ENCODE measurements at places on chromosomes 12 and 14. TPM values are rescaled to one million over a fixed set of nuclear protein-coding genes. Genes with fewer than 3 reads are reported as not detected.

Gene GPHN
- 12.0 TPM for total RNA-seq

DNA sequence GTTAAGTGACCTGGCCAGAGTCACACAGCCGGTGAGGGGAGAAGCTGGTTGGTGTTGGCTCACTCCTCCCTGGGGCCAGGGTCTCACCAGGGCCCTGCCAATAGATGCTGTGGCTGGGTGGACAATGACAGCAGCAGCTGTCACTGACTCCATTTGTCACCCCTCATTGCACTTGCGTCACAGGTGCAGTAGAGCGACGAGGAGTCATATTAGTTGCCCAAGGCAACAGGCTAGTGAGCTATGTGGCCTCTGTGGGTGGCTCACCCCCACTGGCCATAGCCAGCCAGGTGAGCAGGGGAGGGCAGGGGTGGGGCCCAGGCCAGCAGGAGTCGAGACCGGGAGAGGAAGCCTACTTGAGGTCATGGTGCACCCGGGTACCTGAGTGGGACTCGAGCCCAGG, 9.7 kb downstream of the SLC25A47 start:
- peak; percentile 66 for DNase-seq

- DNase-seq = peak; percentile 13
Measured at GRCh38 chr14:31717294-31718085, 156.3 kb downstream of the NUBPL start.

DNA sequence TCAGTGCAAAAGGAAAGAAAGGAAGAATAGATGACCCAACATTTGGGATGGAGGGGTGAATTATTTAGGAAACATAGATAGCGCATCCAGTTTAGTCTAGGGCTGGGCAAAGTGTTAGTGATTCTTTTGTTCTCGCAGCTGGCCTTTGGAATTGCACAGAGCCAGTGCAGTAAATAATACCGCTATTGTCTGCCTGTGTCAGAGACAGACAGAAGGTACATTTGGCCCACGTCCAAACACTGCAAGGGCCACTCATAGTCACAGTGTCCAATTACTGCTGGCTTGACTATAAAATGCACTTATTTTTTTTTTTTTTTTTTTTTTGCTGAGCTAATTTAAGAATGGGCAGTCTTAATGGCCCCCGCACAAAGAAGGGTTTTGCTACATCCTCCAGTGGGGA, 638.6 kb downstream of the BCL11B start:
- DNase-seq = no peak

Gene PLEKHG7
- 0.17 TPM for total RNA-seq

GRCh38 chr14:52926953-52927352, 23.9 kb downstream of the FERMT2 start:
- DNase-seq = no peak

Gene SERPINA9
- total RNA-seq = not detected

DNA sequence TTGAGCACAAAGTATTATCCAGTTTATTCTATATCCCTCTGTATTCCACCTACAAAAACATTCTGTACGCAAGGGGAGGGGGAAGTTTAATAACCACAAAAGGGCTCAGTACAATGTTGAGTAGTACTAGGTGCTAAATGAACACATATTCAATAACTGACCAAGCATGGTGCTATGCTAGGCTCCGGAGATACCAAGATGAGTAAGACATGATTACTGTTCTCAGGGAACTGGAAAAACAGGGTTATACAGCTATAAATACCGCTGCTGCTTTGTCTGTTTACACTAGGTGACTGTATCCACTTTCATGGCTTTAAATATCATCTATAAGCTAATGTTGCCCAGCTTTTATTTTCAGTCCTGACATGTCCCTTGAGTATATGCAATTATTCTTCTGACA, 135.8 kb downstream of the INSM2 start:
- peak; percentile 52 for DNase-seq

- peak; percentile 46 for DNase-seq
Measured at GRCh38 chr12:109870648-109871047, 9.7 kb downstream of the GLTP start.

GRCh38 chr14:61839507-61839906, 77.3 kb downstream of the SNAPC1 start:
- DNase-seq = no peak

Gene FAM181A
- not detected for total RNA-seq

Gene TTC9
- 4.0 TPM for total RNA-seq

DNA sequence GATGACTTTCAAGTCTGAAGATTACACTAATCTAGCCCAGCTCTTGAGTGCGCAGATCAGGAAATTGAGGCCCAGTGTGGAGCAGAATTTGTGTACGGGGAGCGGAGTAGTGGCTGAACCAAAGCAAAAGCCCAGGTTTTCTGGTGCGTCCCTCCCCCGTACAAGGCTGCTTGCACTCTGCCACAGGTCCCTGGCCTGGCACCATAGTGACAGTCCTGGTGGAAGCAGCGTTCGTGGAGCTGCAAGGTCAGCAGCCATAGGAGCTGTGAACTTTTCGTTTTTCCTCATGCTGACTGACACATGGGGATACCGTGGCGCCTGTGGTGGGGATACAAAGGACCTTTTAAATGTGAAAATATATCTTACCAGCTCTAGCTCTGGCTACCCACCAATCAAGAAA, 1.7 kb downstream of the EVL start:
- DNase-seq = no peak

Gene KLRC1
- total RNA-seq = 0.35 TPM

- peak; percentile 33 for DNase-seq
Measured at GRCh38 chr12:53701518-53702264, 25.6 kb downstream of the CALCOCO1 start.

DNA sequence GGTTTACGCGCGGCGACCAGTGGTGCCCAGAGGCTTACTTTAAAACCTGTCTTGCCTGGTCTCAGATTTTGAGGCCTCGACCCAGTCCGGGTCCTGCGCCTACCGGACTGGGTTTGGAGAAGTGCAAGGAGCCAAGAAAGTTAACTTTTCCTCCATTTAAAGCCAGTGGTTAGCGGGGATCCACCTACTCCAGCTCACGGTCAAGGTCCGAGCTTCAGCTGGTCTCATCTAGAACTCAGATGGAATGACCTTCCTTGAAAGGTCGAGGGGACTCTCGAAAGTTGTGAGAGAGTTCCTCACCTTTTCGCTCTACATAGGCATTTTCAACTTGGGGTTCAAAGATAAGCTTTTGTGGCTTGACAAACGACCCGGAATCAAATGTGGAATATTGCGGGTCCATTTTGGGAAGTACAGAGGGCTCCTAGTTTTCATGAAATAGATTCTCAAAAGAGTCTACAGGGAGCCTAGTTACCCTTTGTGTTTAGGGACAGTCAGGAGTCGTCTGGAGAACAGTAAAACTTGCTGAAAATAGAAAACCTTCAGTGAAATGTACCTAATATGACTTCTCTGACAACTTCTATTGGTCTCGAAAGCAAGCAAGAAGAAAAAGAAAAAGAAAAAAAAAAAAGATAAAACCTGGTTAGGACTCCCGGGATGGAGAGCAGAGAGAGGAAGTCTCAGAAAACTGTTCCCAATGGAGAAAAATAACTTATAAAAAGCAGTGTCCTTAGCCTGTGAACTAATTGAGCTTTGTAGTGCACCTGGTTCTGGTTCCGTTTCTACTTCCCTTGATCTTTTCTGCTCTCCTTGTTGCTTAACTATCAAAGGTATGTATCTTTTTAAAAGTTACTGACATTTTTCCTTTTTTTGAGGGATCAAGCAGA, 1.4 kb downstream of the KCNMB4 start:
- no peak for DNase-seq

DNA sequence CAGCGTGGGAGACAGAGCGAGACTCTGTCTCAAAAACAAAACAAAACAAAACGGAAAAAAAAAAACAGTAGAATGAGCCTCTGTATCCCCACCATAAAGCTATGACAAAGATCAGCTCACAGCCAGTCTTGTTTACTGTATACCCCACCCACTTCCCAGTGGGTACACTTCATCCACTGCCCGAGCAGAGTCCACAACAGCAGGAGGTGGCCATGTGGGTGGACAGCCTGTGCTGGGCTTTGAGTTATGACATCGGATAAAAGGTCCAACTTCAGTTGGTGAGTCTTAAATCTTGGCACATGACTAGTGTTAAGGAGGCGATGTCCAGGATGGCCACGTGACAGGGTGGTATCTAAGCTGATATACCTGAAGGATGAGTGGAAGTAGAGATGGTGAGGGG, 34.8 kb upstream of the MAPKAPK5 start:
- no peak for DNase-seq

Gene KRT6C
- not detected for total RNA-seq

- peak; percentile 31 for DNase-seq
Measured at GRCh38 chr14:57060276-57060955, 208.3 kb downstream of the EXOC5 start.

DNA sequence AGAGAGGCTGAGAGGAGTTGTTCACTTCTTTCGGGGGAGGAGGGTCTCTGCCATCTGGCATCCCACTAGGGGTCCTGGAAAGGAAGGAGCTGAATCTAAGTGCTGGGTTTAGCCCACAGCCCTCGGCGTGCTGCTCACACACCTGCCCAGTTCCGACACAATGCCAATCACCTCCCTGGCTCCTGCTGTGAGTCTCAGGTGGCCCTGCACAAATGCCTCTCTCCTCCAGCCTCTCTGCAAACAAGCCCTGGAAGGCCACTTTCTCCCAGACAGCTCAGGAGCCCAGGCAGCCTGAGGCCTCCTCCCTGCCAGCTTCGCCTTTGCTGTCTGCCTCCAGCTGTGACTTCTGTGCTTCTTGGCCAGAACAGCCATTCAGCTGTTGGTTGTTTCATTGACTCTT, 51.2 kb downstream of the SMIM41 start:
- no peak for DNase-seq

Gene HOXC11
- 0.69 TPM for total RNA-seq

DNA sequence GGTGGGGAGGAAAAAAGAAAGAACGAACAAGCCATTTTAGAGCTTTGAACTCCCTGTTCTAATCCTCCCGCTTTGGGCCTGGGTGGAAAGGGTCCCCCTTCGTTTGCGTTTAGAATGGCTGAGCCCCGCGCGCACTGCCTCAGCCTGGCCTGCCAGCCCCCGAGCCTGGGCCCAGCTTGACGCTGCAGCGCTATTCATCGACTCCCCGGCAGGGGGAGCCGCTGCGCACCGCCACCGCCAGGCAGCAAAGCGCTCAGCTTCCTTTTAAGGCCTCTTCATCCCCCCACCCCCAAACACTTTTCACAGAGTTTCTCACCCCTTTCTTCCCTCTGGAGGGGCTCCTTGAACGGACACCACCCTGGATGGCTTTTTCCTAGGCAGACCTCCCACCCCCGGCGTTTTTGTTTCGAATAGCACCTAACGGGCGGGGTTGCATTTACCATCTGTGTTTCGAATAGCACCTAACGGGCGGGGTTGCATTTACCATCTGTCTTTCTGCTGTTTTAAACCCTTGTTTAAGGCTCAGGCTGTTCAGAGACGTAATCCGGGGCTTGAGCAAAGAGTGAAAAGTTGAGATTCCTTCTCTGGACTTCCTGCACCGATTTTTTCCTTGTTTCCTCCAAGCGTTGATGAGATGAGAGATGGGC, 56.4 kb upstream of the PIWIL1 start:
- no peak for DNase-seq

- peak; percentile 34 for DNase-seq
Measured at GRCh38 chr14:90453401-90453951, 56.6 kb downstream of the CALM1 start.

Gene STAC3
- 1.2 TPM for total RNA-seq

DNA sequence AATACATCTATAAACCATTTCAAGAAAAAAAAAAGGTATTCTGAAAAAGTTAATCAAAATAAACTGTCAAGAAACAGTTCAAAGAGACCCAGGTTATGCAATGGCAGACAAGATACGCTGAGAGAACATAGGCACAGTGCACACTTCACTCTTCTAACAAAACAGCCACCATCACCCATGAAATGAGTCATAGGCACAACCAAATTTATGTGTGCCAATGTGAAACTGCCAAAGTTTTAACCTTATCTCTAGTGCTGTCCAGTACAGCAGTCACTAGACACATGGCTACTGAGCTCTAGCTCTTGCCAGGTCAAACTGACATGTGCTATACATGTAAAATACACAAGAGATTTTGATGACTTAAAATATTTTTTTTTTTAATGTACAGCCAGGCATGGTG, 1.4 kb downstream of the CEP128 start:
- no peak for DNase-seq

DNA sequence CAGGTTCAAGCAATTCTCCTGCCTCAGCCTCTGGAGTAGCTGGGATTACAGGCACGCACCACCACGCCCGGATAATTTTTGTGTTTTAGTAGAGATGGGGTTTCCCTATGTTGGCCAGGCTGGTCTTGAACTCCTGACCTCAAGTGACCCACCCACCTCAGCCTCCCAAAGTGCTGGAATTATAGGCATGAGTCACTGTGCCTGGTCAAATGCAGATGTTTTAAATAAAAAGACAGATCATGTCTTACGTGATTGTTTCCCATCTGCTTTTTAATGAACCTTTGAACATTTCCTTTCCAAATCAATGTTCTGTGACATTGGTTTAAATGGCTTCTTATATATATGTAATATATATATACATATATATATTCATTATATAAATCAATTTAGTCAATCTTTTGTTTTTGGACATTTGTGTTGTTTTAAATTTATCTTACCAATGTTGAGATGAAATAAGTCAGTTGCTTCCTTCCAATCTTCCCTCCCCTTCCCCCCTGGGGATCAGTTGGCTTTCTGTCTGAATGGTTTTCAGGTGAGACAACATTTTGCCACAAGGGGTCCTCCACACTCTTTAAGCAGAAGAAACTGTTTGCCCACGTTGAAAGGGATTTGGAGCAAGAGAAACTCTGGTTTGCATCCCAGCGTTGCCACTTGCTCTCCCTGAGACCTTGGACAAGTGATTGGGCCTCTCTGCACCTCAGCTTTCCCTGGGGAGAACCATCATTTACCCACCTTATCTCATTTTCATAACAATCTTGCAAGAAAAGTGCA, 47.6 kb upstream of the RBM19 start:
- no peak for DNase-seq

Gene TTC7B
- total RNA-seq = 16.7 TPM

Gene TC2N
- 18.4 TPM for total RNA-seq

DNA sequence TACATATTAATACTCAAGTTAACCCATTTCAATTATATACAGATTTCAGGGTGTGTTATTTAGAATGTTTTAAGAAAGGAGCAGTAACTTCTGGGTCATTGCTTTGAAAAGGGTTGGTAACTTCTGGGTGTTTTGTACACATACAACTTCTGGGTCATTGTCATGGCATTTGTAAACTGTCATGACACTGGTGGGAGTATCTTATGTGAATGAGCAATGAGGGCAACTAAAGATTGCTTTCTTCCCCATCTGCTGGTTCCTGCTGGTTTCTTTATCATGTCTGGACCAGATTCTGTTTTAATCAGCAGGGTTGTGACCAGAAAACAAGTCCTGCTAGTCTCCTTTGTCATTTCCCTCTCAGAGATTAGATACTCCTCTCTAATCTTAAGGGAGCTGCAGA, 713.3 kb downstream of the LRFN5 start:
- DNase-seq = no peak

- no peak for DNase-seq
Measured at GRCh38 chr12:28879379-28879778, 269.7 kb upstream of the FAR2 start.

Gene SLC35F4
- total RNA-seq = 0.17 TPM

GRCh38 chr12:737122-737739, 15.1 kb upstream of the WNK1 start:
- no peak for DNase-seq

Gene RTL1
- total RNA-seq = not detected

Measured in renal cortical epithelial cell (primary cell).